ACHN (cell line): ENCODE measurements at places on chromosomes 12 and 14.

- DNase-seq, result no peak
Observed at GRCh38 chr12:111349101-111349747, 19.7 kb downstream of the PHETA1 start.

DNA sequence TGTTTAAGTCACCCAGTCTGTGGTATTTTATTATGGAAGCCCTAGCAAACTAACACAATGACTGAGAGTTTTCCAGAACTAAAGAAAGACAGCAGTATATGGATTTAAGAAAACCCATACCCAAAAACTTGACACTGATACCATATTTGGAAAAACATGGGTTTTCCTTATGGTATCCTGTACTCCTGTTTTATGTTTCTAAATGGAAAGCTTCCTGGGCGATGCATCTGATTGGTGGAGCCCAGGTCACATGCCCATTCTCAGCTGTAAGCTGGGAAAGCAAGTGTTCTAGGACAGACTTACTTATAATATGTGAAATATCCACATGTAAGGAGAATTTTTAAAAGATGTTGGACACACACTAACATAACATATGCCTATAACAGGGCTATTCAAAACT lies 4.5 kb upstream of the RNASE4 start:
- peak; percentile 41 for DNase-seq

GRCh38 chr12:5043589-5044419 lies at the start of gene KCNA5:
KCNA5 (plus strand) TSS chr12:5043879; CDS start chr12:5044148, 269 bp downstream.
- DNase-seq, result no peak

GRCh38 chr14:102363182-102363943 lies 622 bp downstream of the TECPR2 start:
- DNase-seq, result peak; percentile 21

GRCh38 chr12:111869671-111870070 lies 27.6 kb downstream of the MAPKAPK5 start:
- DNase-seq, result no peak

DNA sequence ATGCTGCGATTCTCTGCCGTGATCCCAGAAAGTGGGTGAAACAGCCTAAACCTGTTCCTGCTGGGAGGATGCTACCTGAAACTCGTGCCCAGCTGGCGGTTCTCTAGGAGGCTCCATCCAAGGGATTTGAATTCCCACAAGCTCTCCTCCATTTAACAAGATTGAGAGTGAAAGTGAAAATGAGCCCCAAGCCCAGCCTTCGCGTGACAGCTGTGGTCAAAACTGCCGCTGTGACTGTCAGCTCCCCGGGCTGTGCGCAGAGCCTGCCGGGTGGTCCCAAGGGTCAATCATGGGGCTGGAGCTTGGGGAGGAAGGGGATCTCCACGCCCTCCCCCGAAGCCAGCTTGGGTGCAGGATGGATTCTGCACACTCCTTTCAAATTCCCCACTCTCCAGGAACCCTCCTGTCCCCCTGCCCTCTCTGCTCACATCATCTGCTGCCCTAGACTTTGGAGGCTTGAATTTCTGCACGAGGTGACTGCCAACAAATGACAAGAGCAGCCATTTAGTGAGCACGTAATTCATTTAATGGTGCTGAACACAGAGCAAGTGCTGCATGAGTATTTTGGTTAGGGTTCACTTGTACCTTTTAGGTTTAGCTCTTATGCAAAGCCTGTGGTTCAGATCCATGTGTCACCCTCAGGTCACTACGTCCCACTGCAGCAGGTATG lies 5.3 kb downstream of the ASB2 start:
- peak; percentile 40 for DNase-seq

- DNase-seq, result no peak
Observed at GRCh38 chr12:57580466-57580795, 10.6 kb upstream of the PIP4K2C start.

- no peak for DNase-seq
Observed at GRCh38 chr14:53016491-53016890, 65.6 kb upstream of the FERMT2 start.

DNA sequence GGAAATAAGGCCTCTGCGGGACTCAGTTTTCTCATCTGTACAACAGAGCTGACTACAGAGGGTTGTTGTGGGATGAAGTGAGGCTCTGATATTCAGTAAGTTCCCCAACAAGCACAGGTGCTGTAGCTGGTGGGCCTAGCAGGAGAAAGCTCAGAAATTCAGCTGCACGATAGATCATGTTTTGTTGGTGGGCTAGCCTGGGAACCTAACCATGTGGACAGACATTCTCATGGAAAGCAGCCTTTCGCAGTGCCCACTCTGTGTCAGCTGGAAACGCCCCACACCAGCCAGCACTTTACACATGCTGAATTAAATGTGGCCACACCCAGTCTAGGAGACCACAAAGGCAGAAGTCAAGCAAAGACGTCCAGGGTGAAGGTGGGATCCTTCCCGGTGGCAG lies 16.1 kb downstream of the PITPNM2 start:
- DNase-seq, result no peak
